ENCODE measurements at places on chromosomes 2 and 18.

DNA sequence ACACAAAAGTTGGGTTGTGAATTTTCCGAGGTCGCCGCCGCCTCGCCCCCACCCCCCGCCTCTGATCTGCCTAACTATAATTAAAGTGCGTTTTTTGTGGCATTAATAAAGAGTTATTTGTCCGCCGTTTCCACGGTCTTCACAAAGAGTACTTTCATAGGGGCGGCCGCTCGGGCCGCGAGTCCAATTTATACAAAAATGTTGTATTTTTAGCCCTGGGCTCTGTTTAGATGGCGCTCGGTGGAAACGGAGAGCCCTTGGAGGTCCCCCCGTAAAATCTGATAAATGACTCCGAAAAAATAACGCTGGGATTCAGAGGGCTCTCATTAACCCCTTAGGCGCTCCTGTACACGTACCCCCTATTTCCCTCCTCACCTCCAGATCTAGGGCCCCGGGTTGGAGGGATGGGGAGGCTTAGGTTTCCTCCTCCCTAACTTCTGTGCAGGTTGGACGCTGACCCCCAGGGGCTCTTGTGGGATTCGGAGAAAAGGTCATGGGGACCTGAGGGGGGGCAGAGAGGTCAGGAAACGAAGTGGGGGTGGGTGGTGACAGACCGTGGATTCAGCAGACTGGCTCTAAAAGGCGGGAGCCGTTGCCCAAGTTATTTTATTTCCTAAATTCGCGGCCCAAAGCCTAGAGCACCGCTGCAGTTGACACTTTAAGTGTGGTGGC is 1.9 kb downstream of the CYP26B1 start:
- DNase-seq = no peak

DNA sequence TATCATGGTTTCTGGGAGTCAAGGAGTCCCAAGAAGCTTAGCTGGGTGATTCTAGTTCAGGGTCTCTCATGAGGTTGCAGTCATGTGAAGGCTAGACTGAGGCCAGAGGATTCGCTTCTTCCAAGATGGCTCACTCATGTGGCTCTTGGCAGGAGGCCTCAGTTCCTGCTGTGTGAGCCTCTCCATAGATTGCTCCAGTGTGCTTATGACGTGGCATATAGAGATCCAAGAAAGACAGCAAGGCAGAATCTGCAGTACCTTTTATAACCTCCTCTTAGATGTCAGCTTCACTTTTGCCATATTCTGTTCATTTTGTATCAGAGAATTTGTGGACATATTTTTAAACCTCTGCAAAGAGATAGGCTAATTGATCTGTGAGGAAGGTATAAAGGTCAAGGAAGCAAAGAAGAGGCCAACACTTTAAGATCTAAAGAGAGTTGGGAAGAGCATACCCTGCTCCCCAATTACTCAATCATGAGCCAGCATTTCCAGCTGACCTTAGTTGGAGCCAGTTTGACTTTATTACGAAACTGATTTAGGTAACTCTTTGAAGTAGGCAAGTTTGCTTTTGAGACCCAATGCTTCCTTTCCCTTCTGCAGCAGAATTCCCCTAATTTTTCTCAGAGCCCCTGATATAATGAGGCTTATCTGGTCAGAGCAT is 134.7 kb downstream of the EML6 start:
- DNase-seq = no peak

DNA sequence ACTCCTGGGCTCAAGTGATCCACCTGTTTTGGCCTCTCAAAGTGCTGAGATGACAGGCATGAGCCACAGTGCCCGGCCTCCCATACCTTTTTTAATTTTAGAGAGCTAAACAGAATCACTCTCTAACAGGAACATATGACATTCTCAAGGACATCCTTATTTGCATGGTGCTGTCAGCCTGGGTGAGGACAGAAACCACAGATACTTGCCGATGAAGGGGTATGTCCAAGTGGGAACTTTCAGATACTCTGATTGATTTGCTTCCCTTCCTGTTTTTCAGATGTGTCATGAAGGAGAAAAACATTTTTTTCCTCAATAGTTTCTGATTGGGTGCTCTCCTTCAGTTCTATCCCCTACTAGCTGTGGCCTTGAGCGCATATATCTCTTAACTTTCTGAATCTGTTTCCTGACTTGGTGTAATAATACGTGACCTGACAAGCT is 49.6 kb downstream of the MYO3B start:
- DNase-seq = no peak

DNA sequence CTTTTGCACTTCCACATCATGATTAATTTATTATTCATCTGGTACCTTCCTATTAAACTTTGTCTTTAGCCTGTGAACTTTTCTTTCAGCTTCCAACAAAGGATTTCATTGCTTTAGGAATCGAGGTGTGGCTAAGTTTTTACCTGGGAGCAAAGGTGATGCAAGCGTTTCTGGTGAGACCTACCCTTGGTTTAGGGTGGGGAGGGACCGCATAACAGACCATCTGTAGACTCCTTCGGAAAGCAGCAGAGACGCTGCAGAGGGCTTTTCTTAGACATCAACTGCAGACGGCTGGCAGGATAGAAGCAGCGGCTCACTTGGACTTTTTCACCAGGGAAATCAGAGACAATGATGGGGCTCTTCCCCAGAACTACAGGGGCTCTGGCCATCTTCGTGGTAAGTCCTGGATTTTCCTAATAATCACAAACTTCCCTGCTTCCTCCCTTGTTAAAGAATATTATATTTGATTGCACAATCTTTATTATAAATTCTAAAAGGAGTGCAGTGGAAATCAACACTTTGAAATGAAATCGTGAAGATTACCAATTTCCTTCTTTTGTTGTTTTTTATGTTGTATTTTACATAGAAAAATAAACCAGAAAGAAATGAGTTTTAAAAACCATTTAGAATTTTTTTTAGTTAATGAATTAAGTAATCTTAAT is at the start of gene DSG3:
DSG3 (plus strand) TSS at position 212 of the 662 bp plus-strand sequence; CDS start at position 349, 137 bp downstream.
- DNase-seq = no peak

- DNase-seq = no peak
These were observed 43.2 kb upstream of the MRPL33 start for GRCh38 chr2:27728081-27728858.

DNA sequence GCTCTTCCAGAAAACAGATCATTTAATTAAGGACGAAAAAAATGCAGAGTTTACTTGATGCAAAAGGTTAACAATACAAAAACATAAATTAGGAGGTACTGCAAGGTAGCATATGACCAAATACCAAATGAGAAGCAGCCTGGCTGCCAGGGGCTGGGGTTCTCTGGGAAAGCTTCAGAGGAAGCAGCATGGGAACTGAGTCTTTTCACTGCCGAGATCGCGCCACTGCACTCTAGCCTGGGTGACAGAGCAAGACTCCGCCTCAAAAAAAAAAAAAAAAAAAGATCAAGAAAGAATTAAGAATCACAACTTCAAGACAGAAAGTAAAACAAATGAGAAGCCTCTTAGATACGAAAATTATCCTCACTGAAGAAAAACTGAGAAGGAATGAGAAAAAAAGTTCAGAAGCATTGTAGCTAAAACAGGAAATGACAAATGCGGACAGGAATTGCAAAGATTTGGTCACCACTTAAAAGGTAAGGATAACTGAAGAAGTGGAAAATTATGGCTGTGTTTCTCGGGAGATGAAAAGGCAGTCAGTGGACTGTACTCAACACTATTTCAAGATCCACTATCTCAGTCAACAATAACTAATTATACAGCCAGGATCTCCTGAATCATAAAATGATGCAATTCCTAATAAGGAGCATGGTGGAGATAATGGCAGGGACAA is 4.3 kb downstream of the SEPTIN10 start:
- no peak for DNase-seq

GRCh38 chr2:65067806-65068553 is 11.8 kb downstream of the CEP68 start:
- DNase-seq = no peak

- no peak for DNase-seq
These were observed 18.4 kb upstream of the PRLH start for GRCh38 chr2:237547841-237548416.

DNA sequence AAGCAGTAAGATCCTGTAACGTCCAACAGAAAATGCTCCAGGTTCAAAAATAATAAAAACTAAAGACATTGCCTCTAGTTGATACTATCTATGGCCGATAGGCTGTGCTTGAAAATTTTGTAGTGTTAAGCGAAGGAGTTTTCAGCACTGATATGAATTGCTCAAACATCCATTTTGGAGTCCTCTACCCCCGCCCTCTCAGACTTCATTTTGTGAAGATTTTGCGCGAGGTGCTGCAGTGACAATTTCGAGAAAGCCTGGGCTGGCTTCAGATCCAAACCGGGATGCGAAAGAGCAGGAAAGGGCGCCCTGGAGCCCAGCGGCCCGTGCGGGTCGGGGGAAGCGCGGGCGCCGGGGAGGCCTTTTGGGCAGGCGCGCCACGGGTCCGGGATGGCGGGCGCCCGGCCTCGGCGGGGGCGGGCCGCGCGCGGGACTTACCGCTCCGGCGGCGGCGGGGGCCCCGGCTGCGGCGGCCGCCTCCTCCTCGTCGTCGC is 1.8 kb downstream of the SP3 start:
- DNase-seq = peak; percentile 40

GRCh38 chr2:176446718-176447414 is 177.6 kb downstream of the MTX2 start:
- DNase-seq = no peak

DNA sequence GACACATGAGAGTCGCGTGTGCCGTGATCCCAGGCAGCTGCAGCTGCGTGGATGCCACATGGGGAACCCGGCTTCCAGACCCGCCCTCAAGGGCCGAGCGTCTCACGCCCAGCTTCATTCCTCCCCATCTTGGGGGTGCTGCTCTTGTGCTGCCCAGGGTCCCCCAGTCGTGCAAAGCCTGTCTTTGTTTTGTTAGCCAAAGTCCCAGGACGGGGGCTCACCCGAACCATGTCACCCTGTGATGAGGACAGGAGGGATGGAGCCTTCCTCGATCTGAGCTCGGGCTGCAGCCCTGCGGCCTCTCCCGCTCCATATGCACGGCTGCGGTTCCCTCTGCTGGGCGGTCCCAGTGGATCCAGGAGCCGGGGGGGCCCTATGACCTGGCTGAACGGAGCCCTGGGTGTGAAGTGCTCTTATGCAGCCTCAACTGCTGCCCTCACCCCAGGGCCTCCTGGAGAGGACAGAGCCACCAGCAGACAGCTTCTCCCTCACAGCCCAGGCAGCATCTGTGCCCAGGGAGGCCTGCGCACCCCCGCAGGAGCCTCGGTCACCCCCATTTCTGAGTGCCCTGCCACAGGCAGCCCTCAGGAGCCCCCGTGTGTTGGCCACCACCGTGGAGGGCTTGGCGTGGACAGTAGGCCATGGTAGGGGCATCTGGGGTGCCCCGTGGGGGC is 99.0 kb upstream of the CTDP1 start:
- no peak for DNase-seq

- DNase-seq = no peak
These were observed 134.9 kb downstream of the ZBTB7C start for GRCh38 chr18:48274301-48274700.

GRCh38 chr2:241376808-241377207 is 20.7 kb downstream of the FARP2 start:
- no peak for DNase-seq

DNA sequence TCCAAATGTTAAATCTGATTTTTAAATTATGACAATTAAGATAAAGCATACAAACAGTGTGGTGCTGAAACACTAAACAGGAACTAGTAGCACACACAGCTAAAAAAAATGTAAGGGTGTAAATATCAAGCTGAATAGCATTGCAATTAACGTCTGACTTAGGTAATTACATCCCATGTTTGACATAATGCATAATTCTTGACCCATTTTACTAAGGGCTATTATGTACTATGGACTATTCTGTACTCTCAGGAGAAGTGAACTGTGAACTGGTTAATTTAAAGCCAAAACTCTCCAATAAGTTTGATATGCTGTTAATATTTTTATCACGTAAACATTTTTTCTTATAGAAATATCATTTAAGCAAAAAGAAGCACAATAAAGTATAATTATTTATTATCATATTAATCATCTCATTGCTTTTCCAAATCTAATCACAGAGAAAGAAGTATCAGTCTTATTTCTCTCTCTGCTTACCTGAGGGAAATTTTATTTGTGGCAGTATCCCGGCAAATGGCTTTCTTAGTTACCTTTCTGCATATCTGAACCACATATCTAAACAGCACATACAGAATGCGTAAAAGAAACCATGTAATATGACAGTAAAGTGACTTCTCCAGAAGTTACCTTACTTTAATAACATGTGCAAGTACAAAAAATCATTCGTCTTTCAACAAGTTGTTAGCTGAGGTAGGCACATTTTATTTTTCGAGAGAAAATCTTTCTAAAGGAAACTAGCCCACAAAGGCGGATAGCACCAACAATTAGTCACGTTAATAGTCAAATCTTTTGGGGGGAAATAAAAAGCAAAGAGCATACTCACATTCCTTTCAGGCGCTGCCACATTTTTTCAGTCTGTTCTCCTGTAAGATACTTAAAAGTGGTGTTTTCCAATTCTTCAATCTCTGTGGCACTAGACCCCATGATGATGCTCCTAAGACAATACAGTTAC is 94.9 kb upstream of the PDE1A start:
- no peak for DNase-seq

- peak; percentile 27 for DNase-seq
These were observed 2.4 kb upstream of the LDLRAD4 start for GRCh38 chr18:13216092-13216582.

DNA sequence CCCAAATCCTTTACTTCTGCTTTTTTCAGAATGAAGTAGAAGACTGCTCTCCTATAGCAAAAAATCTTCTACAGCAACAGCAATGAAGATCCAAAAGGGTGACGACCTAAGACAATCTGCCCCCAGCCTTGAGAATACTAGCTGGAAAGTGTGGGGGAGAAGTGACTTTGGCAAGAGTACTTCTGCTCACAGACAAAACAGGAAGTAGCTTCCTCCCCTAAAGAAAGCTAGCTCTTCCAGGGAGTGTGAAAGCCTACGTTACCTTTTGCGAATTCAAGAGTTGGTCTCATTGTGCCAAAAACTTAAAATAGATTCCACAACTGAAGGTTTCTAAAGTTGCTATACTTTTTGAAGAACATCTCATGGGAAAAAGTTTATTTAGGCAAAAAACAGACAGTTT is 1069.2 kb upstream of the CHAC2 start:
- DNase-seq = no peak

GRCh38 chr2:59398081-59398480 is 1155.4 kb downstream of the BCL11A start:
- DNase-seq = no peak

- DNase-seq = no peak
These were observed 109.2 kb upstream of the RAB12 start for GRCh38 chr18:8499810-8500675.

DNA sequence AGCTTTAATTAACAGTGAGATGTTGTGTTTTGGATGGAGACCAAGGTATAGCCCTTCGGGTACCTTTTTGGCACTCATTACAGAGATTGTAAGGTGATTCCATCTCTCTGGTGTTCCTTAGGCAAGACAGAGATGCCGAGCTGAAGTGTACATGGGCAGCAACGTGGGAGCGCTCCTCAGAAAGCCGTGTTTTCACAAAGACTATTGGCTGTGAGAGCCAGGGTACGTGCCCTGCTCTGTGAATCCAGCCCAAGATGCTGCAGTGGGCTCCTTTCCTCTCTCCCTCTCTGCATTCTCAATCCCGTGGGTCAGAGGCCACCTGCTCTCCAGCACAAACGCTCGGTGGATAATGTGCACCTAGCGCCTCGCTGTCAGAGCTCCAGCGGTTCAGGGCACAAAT is 203.0 kb upstream of the EPHA4 start:
- no peak for DNase-seq
